ENCODE measurements at places on chromosomes 1 and 21.
A peak's percentile ranks its signal among the peaks of the same experiment; 100 is the strongest.

DNA sequence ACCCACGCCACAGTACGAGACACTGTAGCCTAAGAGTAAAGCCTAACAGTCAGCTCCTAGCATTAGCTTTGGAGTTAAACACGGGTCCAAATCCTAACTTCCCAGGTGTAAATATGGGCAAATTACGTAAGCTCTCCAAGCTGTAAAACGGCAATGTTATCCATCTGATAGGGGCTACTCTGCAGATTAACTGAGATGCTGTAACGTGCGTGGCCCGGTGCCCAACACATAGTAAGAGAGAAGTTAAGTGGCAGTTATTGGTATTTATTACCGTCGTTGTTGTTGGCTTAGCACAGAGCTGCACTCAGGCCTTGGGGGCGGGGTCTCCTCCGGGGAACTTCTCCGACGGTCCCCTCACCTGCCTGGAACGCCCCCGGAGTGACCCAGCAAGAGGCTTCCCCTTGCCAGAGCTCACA lies 457 bp downstream of the TRAPPC3 start:
- DNase-seq, result no peak

DNA sequence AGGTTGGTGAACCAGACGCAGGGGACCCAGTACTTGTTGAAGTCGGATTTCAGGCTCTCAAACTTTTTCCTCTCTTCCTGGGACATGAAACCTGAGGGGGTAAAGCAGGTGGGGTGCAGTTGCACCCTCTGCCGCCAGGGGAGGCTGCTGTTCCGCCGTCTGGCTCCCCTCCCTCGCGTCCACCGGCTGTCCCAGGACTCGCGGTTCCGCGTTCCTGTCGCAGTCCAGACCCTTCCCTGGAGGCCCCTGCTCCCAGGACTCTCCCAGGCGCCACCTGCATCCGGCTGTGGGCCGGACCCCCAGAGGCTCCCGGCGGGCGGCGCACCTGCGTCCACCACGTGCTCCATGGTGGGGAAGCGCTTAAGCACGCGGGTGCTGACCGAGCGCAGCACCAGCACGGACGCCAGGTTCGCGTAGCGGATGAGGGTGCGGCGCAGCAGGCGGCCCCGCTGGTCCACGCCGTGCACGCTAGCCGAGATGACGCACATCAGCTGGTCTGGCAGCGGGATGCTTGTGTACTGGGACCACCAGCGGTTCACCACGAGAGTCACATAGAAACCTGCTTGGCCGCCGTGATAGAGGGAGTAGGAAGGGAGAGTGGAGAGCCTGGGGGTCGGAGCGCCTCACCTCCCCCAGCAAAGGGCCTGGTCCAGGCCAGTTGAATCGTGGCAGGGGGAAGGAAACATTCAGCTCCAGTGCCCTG lies 1.7 kb downstream of the BEST4 start:
- DNase-seq, result peak; percentile 81

- DNase-seq, result no peak
Measured at GRCh38 chr1:17032741-17033140, 21.0 kb upstream of the ATP13A2 start.

DNA sequence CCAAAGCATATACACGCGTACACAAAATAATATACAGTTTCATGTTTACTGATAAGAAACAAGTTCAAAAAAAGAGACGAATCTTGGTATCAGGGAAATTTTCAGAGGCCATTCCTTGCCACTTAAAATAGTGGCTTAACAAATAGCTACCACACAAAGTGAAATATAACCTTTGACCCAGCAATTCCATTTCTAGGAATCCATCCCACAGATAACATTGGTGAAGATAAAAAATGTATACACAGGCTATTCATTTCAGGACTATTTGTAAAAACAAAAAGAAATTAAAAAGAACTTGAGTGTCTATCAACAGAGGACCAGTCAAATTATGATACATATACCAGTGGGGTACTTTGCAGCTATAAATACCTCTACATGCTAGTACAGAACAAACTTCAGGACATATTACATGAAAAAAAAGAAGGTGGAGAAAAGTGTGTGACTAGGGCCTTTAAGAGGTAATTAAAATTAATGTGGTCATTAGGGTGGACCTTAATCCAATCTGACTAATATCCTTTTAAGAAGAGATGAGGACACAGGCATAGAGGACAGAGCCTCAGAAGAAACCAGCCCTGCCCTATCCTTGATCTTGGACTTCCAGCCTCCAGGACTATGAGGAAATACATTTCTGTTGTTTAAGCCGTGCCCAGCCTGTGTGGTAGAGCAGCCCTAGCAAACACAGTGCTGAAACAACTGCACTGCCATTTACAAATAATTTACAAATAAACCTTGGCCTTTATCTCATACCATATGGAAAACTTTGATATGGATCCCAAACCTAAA lies 7.8 kb downstream of the UBE2G2 start:
- DNase-seq, result no peak

DNA sequence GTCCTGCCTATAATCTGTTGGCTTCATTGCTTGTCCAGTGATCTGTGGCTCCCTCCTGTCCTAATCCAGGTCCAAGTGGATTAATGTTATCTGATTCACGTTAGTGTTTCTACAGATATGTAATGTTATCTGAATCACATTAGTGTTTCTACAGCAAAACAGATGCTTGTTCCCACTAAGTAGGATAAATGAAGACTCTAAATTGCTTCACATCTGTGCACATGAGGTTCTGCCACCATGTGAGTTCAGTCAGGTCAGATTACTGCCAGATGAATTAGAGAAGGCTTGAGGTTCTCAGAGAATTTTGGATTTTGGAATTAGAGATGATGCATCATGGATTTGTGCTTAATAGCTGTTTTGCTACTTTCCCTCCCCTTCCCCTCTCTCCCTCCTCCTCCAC lies 13.2 kb downstream of the DISC1 start:
- DNase-seq, result no peak

DNA sequence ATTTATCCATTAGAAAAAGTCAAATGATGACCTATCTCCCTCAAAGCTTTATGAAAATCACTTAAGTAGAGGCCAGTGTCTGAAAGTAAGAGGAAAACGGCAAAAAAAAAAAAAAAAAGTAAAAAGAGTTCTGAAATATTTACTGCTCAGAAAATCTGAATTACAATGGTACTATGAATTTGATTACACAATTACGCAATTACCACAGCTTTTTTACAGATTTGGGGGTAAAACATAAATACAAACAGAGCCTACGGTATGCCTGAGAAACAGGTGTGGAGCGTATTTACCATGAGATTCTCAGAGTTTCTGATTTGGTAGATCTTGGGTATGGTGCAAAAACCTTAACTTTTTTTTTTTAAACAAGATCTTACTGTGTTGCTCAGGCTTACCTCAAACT lies 15.9 kb upstream of the FBXO28 start:
- no peak for DNase-seq

GRCh38 chr1:200082329-200082728 lies 54.8 kb downstream of the NR5A2 start:
- no peak for DNase-seq

Data from HL-60 (cell line).